ENCODE measurements at places on chromosomes 1 and 21.
A peak's percentile ranks its signal among the peaks of the same experiment; 100 is the strongest.

GRCh38 chr1:245118066-245118465, 36.7 kb upstream of the KIF26B start:
- no peak for DNase-seq

- no peak for DNase-seq
Observed at GRCh38 chr1:193960499-193960898, 774.1 kb upstream of the B3GALT2 start.

- DNase-seq, result no peak
Observed at GRCh38 chr1:37471345-37472231, 2.8 kb upstream of the ZC3H12A start.

DNA sequence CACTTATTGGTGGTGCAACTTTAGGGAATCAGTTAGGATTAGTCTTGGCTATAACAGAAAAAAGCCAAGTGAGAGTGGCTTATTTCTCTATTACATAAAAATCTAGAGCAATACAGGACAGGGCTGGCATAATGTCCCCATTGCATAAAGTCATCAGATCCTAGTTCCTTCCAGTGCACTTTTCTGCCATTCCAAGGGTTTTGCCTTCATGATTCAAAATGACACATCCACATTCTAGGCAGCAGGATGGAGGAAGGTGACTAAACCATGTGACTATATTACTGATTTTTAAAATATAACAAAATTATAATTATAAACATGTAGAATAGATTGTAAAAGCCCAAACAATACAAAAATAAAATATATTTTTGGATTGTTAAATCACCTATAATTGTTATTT, 18.8 kb downstream of the JUN start:
- no peak for DNase-seq

DNA sequence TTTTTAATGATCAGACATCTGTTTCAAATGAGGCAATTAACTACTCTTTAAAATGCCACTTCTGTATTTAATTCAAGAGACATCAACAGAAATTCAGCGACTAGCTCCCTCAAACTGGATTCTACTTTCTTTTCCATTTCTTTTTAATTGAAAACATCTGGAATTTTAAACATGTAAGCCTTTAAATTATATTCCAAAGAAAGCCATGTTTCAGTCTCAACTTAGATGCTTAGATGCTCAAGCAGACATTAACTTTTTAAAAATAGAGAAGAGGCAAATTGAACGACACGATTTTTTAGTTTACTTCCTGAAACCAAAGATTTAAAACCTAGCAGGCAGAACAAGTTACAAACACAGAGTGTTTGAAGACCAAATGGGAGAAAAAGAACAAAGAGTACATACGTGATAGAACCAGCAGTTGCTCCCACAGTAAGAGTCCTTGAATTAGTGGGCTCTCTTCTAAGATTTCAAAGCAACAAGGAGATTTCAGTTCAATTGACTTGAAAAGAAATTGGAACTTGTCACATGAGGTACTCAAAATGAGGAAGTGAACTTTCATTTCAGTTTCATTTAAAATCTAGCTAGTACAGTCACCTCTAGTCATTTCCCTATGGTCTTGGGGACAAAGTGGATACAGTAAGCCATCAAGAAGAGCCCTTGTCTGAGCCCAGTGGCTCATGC, at the start of gene CTSS:
CTSS (minus strand) TSS at position 483 of the 681 bp plus-strand sequence. CDS start 1,015 bp downstream, outside the sequence.
- DNase-seq, result no peak

DNA sequence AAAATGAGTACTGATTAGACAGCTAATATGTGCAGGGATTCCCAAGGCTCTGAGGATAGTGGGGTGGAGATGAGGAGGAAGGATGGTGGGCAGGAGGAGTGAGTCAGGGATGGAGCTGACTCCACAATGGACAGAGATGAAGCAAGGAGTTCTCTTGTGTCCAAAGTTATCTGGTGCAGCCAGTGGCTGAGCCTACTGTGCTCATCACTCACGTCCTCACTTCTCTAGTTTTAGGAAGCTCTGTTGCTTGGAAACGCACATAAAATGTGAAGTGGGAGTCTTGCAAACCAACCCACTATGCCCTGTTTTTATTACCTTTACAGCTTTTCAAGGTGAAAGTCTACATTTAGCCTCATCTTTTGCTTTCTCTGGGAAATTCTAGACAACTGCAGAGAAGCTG, 36.5 kb upstream of the SAMD13 start:
- no peak for DNase-seq

GRCh38 chr1:43227143-43227764, 42.5 kb upstream of the TMEM125 start:
- DNase-seq, result peak; percentile 85

- no peak for DNase-seq
Observed at GRCh38 chr1:101165954-101166353, 70.9 kb upstream of the S1PR1 start.

DNA sequence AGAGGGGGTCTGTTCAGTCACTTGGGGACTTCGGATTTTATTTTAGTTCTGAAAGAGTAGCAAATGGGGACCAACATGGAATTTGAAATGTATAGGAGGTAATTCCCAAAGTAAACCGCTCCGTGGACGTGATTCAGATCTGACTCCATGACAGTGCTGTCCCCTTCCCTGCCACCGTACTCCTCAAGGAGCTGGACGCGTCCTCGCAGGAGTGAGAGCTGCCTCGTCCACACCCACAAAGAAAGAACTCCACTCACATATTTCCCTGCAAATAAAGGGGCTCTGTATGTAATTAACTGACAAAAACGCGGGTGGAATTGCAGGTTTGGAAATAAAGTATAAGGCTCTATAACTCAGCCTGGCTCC, 183.6 kb downstream of the ETS2 start:
- no peak for DNase-seq

DNA sequence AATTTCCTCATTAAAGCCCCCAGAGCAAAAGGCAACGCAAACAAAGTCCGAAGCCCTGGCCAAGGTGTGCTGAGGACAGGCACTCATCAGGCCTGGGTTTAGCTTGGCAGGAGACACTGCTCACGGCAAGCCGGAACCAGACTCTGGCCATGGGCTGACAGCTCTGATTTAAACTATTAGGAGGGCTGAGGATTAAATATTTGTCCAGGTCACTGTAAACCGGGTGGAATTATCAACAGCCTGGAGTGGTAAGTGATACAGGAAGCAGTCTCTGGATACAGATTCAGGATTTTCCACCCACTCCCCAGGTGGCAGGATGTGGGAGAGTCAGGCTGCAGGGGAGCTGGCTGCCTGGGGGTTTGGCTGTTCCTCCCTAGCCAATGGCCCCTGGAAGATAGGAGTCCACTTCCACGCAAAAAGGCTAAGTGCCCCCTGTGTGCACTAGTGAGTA, 42.4 kb downstream of the SLC66A1 start:
- DNase-seq, result no peak

GRCh38 chr1:246597340-246597739, 31.1 kb downstream of the CNST start:
- no peak for DNase-seq

- DNase-seq, result no peak
Observed at GRCh38 chr1:200967693-200968468, 55.6 kb downstream of the KIF21B start.

DNA sequence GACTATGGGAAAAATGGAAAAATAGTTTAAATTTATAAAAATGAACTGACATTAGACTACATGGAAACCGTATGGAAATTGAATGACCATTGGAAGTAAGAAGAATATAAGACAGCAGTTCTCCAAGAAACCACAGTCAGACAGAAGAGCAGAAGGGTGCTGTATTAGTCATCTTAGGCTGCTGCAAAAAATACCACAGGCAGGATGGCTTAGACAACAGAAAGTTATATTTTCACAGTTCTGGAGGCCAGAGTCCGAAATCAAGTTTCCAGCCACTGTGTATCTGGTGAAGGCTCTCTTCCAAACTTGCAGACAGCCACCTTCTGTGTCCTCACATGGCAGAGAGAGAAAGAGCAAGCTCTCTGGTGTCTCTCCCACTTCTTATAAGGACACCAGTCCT, 175.2 kb downstream of the DSCAM start:
- DNase-seq, result no peak

DNA sequence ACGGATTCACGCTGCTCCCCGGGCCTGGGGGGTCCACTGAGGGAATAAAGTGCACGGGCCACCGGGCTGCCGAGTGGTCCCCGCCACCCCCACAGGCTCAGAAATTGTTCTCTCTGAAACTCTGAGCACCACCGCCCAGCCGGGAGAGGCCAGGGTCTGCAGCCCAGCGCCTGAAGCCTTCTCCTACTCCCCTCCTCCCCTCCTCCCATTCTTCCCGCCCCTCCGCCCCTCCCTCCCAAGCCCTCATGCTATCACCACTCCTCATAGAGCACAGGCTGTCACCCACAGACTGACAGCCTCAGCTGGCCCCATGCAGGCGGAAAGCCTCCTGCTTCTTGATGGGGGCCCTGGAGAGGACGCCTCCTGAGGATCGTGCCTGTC, 707 bp upstream of the GPR153 start:
- DNase-seq, result no peak

- DNase-seq, result no peak
Observed at GRCh38 chr21:25115021-25115420, 492.3 kb downstream of the MRPL39 start.

DNA sequence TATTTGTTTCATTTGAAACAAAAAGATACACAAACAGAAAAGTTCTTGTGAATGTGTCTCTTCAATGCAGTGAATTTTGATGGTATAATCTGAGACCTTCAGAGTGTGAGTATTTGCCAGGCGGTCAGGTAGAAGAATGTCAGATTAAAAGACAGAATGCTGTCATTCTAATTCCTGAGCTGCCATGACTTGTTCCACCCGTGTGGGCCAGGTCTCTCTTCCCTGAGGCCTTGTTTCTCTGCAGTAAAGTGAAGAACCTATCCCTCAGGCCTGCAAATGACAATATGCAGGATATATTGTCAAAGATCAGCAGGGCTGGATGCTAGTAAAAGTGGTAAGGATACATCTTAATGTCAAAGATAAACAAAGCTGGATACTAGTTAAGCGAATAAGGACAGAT, 111.4 kb downstream of the ZP4 start:
- no peak for DNase-seq

DNA sequence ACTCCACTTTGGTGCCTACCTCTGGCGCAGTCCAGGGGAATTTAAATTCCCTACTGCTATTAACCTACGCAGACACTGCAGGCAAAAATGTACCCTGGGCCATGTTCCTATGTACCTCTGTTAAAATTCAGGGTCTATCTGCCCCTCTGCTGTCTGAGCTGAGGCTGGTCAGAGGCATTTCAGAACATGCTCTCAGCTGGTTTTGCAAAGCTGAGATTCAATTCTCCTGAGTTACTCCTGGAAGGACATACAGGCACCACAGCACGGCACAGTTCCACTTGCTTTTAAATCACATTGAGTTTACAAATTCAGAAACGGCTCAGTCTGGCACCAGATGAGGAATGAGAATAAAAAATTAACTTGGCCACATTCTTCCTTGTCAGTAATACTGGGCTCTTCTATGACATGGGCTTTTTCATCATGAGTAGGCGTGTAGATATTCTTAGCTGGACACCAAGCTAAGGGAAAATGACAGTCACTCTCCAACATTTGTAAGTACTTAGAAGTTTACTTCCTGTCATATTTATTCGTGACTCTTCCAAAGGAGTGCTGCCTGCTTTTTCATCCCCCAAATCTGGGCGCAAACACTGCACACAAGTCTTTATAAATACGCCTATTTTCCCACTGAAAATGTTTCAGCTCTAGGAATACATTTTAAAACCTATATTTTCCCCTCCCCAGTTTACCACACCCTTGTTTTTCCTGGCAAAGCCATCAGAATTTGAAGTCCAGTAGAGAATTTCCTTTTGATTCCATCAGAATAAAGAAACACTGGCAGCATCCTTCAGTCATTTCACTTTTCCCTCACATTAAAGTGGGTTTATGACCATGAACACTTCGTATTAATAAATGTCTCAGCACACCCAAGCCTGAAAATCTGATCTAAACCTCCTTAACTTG, 1.9 kb downstream of the C1orf198 start:
- no peak for DNase-seq

DNA sequence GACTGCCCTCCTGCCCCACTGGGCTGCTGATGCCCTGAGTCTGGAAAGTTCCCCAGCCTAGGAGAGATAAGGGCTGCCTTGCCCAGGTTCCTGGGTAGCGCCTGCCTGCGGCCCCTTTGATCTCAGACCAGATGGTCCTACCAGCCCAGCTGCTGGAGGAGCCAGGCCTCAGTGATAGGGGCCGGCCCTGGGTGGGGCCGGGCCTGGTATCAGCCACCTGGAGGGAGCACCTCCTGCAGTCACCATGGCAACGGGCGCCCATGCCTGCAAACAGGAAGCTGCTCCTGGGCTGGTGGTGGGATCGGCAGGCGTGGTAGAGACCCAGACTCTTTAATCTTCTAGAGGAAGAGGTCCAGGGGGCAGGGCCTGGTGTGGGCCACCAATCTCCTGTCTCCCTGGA, 119.7 kb upstream of the WNT4 start:
- no peak for DNase-seq

- no peak for DNase-seq
Observed at GRCh38 chr21:38303300-38303699, 46.5 kb downstream of the KCNJ15 start.

GRCh38 chr1:97084546-97084945, 363.0 kb downstream of the PTBP2 start:
- DNase-seq, result no peak

DNA sequence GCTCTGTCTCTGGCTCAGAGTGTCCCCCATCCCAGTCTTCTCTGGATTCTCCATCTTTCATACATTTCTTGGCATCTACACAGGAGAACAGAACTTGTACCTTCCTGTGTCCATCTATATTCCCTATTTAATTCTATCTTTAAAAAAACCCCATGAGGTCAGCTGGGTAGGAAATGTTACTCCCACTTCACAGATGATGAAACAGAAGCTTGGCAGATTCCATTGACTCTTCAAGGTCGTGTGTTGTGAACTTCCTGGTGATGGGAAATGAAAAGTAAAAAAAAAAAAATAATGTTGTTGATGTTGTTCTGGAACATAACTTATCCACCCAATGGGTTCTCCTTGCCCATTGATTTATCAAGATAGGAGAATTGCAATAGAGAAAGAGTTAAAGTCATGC, 8.9 kb downstream of the CHI3L2 start:
- no peak for DNase-seq

DNA sequence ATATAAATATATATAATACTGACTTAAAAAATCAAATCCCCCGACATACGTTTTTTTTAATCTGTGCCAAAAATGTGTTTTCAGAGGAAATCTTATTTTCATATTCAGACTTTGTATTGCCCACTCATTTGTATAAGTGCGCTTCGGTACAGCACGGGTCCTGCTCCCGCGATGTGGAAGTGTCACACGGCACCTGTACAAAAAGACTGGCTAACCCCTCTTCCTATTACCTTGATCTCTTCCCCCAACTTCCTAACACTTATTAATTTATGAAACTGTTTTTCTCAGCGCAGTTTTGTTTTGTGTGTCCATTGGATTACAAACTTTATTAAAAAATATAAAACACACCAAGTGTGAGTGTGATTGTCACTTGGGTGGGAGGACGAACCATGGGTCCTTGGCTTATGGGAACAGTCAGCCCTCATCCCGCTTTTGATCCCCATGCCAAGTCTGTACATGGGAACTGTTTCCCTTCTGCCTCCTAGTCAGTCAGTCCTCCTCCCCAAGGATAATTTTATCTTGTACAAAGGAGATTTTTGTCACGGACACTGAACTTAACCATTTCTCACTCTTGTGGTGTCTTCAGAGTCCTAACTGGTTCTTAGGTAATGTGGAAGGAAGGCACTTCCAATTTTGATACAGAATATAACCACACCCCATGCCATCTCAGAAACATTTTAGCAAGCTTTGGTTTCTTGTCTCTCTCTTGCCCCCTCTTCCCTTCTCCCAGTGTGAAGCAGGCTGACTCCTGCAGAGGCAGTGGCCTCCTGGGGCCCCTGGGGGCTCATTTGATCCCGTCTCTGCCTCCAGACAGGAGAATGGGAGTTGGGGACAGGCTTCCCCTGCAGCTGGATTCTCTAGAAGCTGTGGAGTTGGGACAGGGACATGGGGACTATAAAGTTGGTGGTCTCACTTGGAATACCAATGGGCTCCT, 35.5 kb downstream of the ZBTB17 start:
- DNase-seq, result no peak

GRCh38 chr1:160307118-160307791, 22.3 kb upstream of the PEX19 start:
- no peak for DNase-seq

Measured in activated naive CD4-positive, alpha-beta T cell (primary cell).